Activated naive CD8-positive, alpha-beta T cell treated with anti-CD3 and anti-CD28 coated beads for 36 hours (primary cell): ENCODE measurements at places on chromosomes 2 and 18. TPM values are rescaled to one million over a fixed set of nuclear protein-coding genes. Genes with fewer than 3 reads are reported as not detected.

GRCh38 chr18:3255611-3256165, 6.2 kb upstream of the MYL12B start:
- no peak for DNase-seq
- H3K36me3 ChIP-seq: peaks cover 58% of the 10 kb centered on the region
- peak overlapping the region; percentile 77 for H3K27ac ChIP-seq
- H3K4me3 ChIP-seq: no peak overlapping the region
- H3K27me3 ChIP-seq: no peaks in the 10 kb centered on the region

Gene NYAP2
- not detected for total RNA-seq

Gene EGR4
- total RNA-seq: 0.41 TPM

Gene SERPINB13
- total RNA-seq: not detected

DNA sequence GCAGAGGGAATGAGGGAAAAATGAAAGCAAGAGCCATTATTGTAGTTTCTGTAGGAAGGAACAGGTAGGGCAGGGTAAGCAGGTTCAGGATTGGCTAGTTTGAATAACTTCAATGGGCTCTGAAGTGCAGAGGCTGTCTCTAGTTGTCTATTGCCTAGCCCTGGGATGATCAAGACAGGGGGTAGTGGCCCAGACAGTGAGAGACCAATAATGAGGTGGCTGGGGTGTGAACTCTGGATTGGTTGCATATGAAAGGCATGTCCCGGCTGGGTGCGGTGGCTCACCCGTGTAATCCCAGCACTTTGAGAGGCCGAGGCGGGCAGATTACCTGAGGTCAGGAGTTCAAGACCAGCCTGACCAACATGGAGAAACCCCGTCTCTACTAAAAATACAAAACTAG, 67.5 kb upstream of the SLC38A11 start:
- no peak for DNase-seq
- H3K36me3 ChIP-seq: no peaks in the 10 kb centered on the region
- H3K4me3 ChIP-seq: no peak overlapping the region
- H3K27me3 ChIP-seq: peaks cover 22% of the 10 kb centered on the region

Gene MEP1B
- total RNA-seq: 0.08 TPM

DNA sequence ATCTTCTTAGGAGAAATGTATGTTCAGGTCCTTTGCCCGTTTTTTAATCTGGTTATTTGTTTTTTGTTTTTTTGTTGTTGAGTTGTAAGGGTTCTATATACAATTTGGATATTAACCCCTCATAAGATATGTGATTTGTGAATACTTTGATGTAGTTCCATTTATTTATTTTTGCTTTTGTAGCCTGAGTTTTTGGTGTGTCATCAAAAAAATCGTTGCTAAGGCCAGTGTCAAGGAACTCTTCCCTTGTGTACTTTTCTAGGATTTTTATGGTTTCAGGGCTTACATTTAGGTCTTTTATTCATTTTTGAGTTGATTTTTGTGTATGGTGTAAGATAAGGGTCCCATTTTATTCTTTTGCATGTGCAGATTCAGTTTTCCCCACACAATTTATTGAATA, 372.6 kb downstream of the PLCL1 start:
- H3K36me3 ChIP-seq: no peaks in the 10 kb centered on the region
- H3K27me3 ChIP-seq: peaks cover 3% of the 10 kb centered on the region
- H3K4me3 ChIP-seq: no peak overlapping the region
- no peaks in the 10 kb centered on the region for H3K4me1 ChIP-seq
- H3K27ac ChIP-seq: no peak overlapping the region

- H3K36me3 ChIP-seq: no peaks in the 10 kb centered on the region
- peaks cover 45% of the 10 kb centered on the region for H3K27me3 ChIP-seq
- DNase-seq: peak; percentile 1
- H3K27ac ChIP-seq: no peak overlapping the region
Observed at GRCh38 chr2:200305797-200306195, 697 bp upstream of the SPATS2L start.

GRCh38 chr18:11978956-11979355, 2.4 kb upstream of the IMPA2 start:
- H3K27ac ChIP-seq: no peak overlapping the region
- DNase-seq: no peak
- H3K4me3 ChIP-seq: no peak overlapping the region
- H3K36me3 ChIP-seq: no peaks in the 10 kb centered on the region

Gene SAG
- 0.31 TPM for total RNA-seq

DNA sequence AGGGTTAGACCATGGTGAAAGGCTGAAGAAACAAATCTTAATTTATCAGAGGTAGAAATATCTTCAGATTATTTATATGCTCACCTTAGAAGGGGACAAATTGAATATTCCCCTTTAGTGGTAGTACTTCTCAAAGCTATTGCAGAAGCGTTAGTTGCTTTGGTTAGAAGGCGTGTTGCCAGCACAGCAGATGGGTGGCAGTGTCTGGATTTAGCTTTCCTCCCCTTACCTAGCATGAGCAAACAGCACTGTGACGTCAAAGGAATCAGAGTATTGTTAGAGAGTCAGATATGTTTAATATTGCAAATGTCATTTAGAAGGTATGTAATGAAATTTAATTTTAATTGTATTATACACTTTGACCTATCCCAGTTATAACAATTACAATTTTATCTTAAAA, 27.2 kb upstream of the GALR1 start:
- no peak overlapping the region for H3K27ac ChIP-seq
- H3K27me3 ChIP-seq: no peaks in the 10 kb centered on the region
- no peak overlapping the region for H3K4me3 ChIP-seq
- DNase-seq: no peak
- H3K36me3 ChIP-seq: no peaks in the 10 kb centered on the region
- H3K4me1 ChIP-seq: peaks cover 11% of the 10 kb centered on the region

Gene PRSS56
- not detected for total RNA-seq

Gene REG3A
- total RNA-seq: not detected

DNA sequence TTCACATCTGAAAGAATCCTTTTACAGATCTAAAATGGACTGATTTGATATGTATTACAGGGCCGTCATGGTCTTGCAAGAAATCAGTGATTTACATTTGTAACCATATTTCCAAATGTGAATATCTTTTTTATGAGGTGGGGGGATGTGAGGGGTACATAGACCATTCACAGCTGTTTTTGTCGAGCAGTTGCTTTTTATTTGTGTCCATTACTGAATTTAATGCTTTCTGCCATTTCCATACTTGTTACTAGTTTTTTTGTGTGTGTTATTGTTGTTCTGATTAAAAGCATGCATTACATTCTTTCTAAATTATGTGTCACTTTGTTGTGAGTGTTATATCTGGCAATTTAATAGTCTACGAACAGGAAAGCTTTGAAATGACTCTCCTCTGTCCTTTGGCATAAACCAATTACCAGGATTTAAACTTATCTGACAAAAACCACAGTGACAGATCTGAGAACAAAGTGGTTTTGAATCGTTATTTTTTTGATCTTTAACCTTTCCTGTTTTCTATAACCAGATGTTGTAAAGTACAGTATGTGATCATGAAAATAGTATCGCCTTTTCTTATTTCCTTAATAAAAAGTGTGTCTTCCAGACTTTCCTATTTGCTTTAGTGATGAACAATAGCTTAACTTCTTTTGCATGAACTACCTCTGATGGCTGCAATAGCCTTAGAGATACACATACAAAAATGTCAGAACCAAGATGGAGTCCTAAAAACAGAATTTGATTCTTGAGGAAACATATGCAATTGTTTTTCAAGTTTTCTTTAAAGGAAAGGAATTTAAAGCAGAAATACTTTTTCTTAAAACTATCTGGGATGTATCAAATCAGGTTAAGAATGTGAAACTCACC, 354.2 kb upstream of the ACVR2A start:
- peaks cover 11% of the 10 kb centered on the region for H3K4me1 ChIP-seq
- no peak overlapping the region for H3K27ac ChIP-seq
- DNase-seq: no peak
- no peak overlapping the region for H3K4me3 ChIP-seq
- no peaks in the 10 kb centered on the region for H3K36me3 ChIP-seq
- H3K27me3 ChIP-seq: no peaks in the 10 kb centered on the region

- H3K36me3 ChIP-seq: no peaks in the 10 kb centered on the region
- no peak for DNase-seq
- H3K4me1 ChIP-seq: no peaks in the 10 kb centered on the region
- peaks cover 18% of the 10 kb centered on the region for H3K27me3 ChIP-seq
- no peak overlapping the region for H3K27ac ChIP-seq
Observed at GRCh38 chr2:206212673-206213513, 53.2 kb downstream of the EEF1B2 start.

DNA sequence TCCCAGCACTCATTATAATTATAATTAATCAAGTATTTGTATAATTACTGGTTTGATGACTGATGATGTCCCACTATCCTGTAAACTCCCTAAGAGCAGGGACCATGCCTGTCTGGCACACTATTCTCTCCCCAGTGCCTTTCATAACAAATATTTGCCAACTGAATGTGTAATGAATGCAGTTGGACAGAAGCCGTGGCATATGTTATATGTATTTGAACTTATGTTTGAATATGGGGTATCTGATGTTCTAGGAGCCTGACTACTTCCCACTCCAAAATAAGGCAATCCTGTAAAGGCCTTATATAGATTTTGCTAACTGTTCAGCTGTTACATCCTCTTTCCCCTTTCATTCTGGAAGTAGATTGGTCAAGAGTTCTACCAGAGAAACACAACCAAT, 19.7 kb downstream of the OSBPL6 start:
- H3K4me1 ChIP-seq: no peaks in the 10 kb centered on the region
- DNase-seq: no peak

DNA sequence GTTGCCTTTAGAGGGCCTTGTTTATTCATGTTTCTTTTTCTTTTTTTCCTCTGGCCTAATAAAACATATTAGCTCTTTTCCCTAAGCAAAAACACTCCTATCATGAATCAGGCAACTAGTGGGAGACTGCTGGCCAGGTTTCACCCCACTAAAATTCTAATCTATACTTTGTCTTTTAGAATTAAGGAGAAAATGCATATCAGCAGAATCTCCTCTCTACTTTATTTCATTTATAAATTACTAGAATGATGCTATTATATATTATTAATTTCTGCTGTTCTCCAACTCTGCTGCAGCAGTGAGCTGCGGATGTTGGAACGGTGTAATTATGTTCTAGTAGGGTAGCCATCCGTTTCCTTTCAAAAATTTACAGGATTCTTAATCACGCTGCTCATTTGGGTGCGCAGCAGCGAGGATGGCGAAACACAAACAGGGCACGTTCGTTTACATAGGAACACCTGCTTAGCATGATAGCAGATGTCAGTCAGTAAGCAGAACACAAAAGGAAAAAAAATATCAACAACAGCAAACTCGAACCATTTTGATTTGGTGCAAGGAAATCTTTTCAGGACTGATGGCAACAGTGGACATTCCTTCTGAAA, 30.5 kb downstream of the ZEB2 start:
- H3K4me1 ChIP-seq: peaks cover 6% of the 10 kb centered on the region
- no peaks in the 10 kb centered on the region for H3K27me3 ChIP-seq
- H3K36me3 ChIP-seq: peaks cover 1% of the 10 kb centered on the region
- no peak for DNase-seq
- no peak overlapping the region for H3K27ac ChIP-seq

- no peak overlapping the region for H3K27ac ChIP-seq
- no peak overlapping the region for H3K4me3 ChIP-seq
- no peak for DNase-seq
- no peaks in the 10 kb centered on the region for H3K27me3 ChIP-seq
- H3K36me3 ChIP-seq: no peaks in the 10 kb centered on the region
- no peaks in the 10 kb centered on the region for H3K4me1 ChIP-seq
Observed at GRCh38 chr2:211495339-211495738, 938.9 kb downstream of the CPS1 start.

Gene TMX3
- total RNA-seq: 40.8 TPM

DNA sequence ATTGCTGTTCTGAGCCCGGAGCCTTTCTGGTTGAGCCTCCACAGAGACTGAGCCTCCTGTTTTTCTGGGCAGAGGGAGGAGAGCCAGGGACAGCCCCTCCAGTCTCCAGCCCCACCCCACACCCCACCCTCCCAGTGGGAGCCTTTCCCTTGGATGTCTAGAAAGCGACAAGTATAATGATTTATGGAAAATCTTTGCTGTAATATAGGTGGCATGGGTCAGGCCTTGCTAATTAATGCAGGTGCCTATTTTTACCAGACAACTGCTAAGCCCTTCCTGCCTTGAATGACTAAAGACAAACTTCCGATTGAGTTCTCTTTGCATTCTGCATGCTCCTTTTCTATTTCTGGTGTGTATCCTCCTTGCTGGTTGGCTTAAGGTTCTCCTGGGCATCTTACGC, 43.1 kb downstream of the MERTK start:
- peaks cover 16% of the 10 kb centered on the region for H3K27me3 ChIP-seq
- no peaks in the 10 kb centered on the region for H3K36me3 ChIP-seq
- no peak overlapping the region for H3K4me3 ChIP-seq
- H3K4me1 ChIP-seq: no peaks in the 10 kb centered on the region

Gene TMEM169
- 0.40 TPM for total RNA-seq
